ENCODE measurements at places on chromosomes 4 and X. TPM values are rescaled to one million over a fixed set of nuclear protein-coding genes. Genes with fewer than 3 reads are reported as not detected.
A peak's percentile ranks its signal among the peaks of the same experiment; 100 is the strongest.

- DNase-seq, result no peak
Observed at GRCh38 chrX:140480765-140481164, 24.1 kb downstream of the SOX3 start.

DNA sequence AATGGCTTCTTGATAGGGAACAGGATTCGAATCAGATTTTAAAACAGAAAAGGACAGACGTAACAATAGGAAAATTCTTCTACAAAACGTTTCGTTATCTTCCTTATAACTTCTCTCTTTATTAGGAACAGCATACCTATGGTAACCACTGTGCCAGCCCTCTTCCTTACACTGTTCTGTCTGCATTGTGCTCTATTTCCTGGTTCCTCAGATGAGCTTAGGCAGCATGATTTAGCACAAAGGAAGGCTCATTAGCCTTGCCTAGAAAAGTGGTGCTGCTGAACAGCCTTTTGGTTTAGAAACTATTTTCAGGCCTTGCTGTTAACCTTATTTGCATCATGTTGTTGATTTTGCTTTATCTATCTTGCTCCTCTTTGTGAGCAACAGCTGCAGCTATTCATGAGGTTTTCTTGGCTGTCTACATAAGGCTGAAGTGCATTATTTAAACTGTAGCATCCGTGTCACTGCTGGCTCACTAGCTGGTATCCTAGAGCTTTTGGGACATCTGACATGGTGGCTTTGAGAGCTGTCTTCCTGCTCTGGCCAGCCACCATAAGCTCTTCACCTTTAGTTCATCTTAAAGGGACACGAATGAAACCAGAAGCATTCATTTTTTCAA is 69.9 kb upstream of the NRK start:
- DNase-seq, result no peak

GRCh38 chr4:2802618-2803531 is 10.0 kb downstream of the SH3BP2 start:
- DNase-seq, result peak; percentile 32

DNA sequence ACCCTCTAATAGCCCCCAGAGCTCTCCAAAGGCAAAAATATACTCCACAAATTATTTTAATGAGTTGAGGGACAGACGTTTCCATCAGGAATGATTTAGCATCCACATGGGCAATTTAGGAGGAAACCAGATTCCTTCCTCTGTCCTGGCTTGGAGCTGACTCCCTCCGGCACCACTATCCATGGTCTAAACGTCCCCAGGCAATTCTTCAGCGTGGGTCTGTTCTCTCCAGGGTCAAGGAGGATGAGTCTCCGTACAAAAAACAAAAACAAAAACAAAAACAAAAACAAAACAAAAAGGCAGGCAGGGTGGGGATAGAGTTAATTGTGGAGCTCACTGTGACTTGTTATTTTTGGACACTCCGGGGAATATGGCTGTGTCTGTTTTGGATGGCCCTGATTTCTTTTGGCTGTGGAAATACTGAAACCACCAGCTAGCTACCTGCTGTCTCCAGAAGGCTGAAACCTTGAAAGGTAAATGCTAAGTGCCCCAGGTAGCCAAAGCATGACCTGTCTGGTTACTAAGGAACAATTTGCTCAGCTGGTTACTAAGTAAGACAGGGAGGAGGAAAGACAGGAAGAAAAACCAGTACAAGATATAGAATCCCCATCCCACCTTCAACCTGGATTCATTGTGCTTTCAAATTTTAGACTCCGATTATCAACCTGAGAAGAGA is 419.1 kb upstream of the LCORL start:
- no peak for DNase-seq

DNA sequence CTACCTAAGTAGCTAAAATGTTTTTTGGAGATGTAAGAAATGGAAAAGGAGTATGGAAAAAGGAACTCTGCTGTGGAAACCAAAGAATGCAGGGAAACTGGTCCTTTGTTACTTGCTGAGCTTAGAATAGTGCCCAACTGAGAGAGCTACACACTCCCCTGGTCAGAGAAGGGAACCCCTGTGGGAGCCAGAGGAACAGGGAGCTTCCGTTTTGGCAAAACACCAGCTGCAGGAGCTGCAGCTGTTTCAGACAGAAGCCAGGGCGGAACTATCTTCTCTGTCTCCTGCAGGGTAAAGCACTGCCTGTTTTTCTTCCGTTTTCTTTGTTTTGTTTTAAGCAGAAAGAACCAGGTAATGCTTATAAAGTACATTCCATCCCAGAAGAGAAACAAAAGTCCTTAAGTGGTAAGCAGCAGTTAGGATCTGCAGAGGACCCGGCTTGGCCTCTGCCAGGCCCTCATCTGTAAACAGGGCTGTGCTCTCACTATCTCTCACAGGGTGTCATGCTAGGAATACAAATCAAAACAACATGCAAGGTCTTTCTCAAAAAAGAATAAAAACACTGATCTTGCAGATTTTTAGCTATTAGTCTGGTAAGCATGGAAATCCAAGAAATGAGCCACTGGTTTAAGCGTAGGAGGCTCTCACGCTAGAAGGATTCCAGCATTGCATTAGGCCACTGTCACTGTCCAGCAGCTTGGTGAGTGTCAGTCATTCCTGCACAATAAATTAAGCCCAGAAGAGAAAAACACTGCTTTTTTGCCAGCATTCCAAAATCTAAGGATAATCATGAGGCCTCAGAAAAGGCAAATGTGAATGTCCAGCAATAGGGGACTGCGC is 76.1 kb downstream of the CHST7 start:
- peak; percentile 69 for DNase-seq

- no peak for DNase-seq
Observed at GRCh38 chrX:11787564-11787963, 29.5 kb downstream of the MSL3 start.

GRCh38 chrX:63394872-63395271 is 43.7 kb upstream of the SPIN4 start:
- no peak for DNase-seq

DNA sequence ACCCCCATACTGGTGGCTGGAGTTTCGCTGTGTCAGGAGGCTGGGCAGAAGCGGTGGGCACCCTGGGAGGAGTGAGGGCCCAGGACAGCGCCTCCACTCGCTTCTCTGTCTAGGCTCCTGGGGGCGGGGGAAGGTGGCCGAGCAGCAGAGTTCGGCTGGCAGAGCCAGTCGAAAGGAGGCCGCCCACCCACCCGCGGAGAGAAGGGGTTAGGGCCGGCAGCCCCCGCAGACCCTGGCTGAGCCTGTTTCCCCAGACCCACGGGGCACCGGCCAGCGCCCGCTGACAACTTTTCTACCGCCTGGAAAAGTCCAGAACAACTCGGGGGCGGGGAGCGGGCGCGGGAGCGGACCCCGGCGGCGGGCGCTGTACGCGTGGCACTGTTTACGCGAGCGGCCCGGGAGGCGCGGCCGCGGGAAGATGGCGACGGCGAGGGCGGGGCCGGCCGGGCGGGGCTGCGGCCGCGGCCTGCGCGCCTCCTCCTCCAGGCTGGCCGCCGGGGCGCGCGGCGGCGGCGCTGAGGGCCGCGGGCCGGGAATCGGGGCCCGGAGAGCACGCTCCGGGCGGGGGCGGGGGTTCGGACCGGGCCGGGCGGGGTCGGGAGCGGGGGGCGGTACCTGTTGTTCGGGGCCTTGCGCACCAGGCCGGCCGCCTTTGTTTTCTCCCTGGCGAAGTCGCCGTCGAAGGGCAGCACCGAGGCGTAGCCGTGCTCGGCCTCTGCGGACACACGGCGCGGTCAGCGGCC is 628 bp downstream of the MXD4 start:
- peak; percentile 88 for DNase-seq

GRCh38 chr4:6011271-6011671 is 7.0 kb downstream of the C4orf50 start:
- no peak for DNase-seq

- no peak for DNase-seq
Observed at GRCh38 chrX:144849141-144849540, 398.2 kb upstream of the SPANXN1 start.

DNA sequence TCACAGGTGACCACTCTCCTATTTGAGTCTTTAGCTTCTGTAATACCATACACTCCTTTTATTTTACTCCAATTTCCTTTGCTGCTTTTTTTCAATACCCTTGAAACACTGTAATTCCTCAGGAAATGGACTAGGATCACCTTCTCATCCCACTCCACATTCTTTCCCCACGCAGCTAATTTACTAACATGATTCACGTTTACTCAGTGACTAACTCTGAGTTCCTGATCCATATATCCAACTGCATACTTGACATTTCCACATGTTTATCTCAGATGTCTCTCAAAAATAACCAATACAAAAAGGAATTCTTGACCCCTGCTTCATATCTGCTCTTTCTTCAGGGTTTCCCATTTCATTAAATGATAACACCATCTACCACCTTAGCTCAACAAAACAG is 19.9 kb downstream of the RPS6KA6 start:
- DNase-seq, result no peak

GRCh38 chr4:1622238-1622637 is 61.9 kb downstream of the FAM53A start:
- no peak for DNase-seq

DNA sequence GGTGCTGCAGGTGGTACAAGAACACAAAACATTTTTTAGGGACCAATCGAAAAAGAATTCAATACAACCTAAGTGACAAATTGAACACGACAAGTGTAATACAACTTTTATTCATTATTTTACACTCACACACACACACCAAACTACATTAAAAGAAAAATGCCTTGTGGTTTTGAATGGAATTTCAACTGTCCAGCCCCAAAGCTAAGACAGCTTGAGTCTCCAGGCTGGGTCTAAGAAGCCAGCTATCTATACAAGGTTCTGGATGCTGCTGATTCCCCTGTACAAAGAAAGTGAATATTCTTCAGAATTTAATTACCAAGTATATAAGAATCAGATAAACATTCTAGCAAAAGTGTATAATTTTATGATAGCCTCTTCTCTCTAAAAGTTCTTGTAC is 118.2 kb downstream of the PPP3CA start:
- no peak for DNase-seq

GRCh38 chrX:149129767-149130166 is 375.3 kb downstream of the IDS start:
- DNase-seq, result no peak

DNA sequence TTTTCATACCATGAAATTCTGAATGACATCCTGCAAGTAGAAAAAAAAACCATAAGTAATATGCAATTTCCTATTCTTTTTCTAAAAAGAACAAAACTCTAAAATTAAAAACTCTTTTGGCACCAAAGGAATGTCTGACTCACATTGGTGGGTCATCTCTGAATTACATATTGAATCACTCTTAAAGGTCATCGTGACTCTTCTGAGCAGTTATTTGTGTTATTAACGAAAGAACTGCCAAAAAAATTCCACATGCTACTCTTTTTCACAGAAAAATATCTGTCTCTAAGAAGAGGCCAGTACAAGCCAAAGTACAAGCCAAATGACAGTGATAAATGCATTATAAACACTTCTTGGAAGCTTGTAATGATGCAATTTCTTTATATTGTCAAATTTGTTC is 282.2 kb downstream of the GUCY2F start:
- DNase-seq, result no peak

DNA sequence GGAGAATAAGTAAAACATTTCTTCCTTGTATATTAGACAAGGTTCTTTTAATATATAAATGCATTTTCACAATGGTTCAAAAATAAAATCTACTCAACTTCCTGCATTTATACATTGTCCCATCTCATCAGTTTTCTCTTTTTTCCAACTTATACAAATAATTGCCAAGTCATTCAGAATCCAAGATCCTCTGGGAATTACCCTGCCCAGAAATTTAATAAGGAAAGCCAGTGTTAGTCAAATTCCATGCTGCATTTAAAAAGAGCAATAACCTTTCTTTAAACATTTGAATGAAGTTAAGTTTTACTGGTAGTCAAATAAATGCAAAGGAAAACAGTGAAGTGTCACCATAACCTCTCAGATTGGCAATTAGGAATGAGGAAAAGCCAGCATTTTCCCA is 357.9 kb downstream of the PPP3CA start:
- DNase-seq, result no peak

GRCh38 chr4:39814403-39815185 is 116.7 kb downstream of the UBE2K start:
- DNase-seq, result no peak

DNA sequence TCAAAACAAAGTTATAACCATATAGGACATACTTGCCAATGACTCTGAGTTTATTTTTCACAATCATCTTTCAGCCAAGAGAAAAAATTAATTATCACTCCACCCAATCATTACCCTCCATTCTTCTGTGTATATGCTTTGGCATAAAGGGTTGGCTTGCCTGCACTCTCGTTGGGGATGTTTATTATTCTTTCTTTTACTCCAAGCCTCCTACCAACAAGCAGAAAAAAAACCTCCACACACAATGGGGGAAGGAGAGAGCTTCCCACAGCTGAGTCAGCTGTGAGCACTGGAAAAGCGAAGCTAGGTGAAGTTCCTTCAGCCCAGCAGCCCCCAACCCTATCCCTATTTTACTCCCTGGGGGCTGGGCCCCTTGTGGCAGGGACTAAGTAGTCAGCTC is 1.5 kb downstream of the OPHN1 start:
- DNase-seq, result no peak

DNA sequence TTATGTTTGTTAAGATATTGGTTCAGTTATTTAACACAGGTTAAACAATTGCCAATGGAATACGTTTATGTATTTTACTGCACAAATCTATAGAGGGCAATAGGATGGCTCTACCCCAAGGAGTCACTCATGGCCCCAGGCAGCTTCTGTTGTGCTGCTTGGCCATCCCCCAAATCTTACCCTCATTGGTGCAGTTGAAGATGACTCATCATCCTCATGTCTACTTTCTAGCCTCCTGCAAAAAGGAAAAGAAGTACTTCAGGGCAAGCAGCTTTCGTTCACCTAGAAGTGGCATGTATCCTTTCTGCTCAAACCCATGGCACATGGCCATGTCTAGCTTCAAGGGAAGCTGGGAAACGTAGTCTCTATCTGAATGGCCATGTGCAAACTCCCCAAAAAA is 14.2 kb downstream of the PHOX2B start:
- no peak for DNase-seq

- no peak for DNase-seq
Observed at GRCh38 chr4:5636766-5637670, 71.3 kb downstream of the EVC2 start.

- DNase-seq, result no peak
Observed at GRCh38 chrX:124395145-124395880, 49.0 kb downstream of the SH2D1A start.

JADE1 gene
- 24.3 TPM for total RNA-seq

CWH43 gene
- not detected for total RNA-seq

GNRHR gene
- total RNA-seq, result not detected

ASMT gene
- not detected for total RNA-seq

ZIC3 gene
- total RNA-seq, result not detected

MAGEA11 gene
- total RNA-seq, result not detected

TRIML2 gene
- not detected for total RNA-seq

RBM47 gene
- total RNA-seq, result 4.7 TPM

CT45A5 gene
- not detected for total RNA-seq

PDZD4 gene
- 2.8 TPM for total RNA-seq

CD38 gene
- 2.2 TPM for total RNA-seq

USP17L27 gene
- not detected for total RNA-seq

COX18 gene
- total RNA-seq, result 14.9 TPM

CNKSR2 gene
- total RNA-seq, result 0.95 TPM

Measured in Right ventricle myocardium inferior (tissue), 1 donor.